NCI-H2029 (cell line): ENCODE measurements at places on chromosomes 5 and 9.

GRCh38 chr9:137804908-137805630, 72.5 kb upstream of the CACNA1B start:
- DNase-seq: no peak

DNA sequence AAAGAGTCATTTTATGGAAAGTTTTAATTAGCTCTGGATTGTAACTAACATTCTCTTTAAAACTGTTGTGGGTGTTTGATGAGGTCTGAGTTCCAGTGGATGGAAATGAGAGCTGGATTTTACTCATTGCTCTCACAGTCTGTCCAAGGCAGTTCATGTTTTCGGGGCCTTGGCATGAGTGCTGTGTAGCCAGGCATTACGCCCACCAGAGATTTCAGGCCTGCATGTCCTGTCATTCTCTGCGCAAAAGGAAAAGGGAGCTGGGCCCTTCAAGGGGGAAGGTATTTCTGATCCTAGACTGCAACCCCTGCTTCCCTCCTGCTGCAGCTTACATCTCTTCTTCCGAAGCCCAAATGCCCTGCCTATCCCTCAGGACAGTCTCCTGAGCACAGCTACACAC, 499.6 kb upstream of the TRPC7 start:
- no peak for DNase-seq

GRCh38 chr5:158382473-158382872, 523.5 kb upstream of the CLINT1 start:
- DNase-seq: no peak

GRCh38 chr9:84499969-84500582, 159.5 kb upstream of the SLC28A3 start:
- no peak for DNase-seq

GRCh38 chr9:71790296-71790695, 22.0 kb upstream of the CEMIP2 start:
- DNase-seq: no peak

DNA sequence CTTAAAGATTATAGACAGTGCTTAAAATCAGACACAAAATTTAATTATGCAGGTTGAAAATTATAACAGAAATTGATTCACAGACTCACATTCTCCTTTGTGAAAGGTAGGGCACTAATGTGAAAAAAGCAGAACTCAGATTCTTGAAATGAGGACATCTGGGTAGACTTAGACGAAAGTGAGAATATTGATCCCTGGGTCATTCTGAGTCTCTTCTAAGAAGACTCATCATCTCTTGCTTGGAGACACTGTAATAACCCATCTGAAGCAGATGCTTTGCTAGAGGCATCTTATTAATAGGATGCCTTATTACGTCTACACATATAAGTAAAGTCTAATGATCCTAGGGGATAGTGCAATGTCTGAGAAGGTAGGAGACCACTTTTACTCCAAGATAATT, 274.4 kb downstream of the HINT1 start:
- no peak for DNase-seq

- DNase-seq: no peak
These were observed 297.0 kb downstream of the SLIT3 start for GRCh38 chr5:169003721-169004541.
